ENCODE measurements at places on chromosomes 5 and 9.

GRCh38 chr9:3385871-3386270, 139.9 kb downstream of the RFX3 start:
- no peak for DNase-seq

GRCh38 chr9:72945391-72945790, 7.5 kb downstream of the ALDH1A1 start:
- DNase-seq = no peak

- no peak for DNase-seq
Measured at GRCh38 chr9:127813686-127814226, 11.1 kb downstream of the FPGS start.

DNA sequence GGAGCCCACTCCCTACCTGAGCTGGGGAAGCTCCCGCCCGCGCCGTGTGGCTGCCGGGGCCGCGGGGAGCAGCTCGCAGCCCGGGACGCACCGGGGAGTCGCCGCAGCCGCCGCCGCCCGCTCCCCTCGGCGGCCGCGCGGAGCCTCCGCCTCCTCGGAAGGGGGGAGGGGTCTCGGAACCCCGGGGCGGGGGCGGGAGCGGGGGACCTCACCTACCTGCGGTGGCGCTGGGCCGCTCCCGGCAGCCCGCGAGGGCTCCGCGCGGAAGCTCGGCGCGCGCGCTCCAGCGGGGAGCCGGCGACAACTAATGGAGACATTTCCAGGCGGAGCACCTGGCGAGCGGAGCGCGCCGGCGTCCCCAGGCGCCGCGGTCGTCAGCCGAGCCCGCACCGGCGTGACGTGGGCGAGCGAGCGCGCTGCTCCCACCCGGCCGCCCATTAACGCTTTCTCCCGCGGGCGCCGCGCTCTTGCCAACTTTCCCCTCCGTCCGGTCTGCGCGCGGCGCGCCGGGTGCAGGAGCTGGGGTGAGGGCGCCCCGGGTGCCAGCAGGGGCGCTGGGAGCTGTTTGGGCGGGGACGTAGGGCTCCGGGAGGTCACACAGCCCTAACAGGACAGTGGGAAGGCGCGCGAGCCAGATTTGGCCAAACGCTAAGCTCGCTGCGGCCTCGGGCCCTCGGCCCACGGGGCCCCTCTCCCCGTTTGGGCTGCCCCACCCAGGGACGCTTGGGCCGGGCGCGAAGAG, 4.3 kb upstream of the IRX4 start:
- DNase-seq = no peak

DNA sequence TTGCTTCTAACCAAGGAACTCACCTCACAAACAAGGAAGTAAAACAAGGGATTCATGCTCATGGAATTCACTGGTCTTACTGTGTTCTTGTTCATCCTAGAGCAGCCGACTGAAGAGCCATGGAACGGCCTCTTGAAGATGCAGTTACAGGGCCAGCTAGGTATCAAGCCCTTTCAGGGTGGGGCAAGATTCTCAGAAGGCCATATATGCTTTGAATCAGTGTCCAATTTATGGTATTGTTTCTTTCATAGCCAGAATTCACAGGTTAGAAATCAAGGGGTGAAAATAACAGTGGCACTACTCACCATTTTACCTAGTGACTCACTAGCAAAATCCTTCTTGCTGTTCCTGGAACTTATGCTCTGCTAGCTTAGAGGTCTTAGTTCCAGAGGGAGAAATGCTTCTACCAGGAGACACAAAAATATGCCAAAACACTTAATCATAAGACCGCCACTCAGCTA, 159.5 kb upstream of the CDH10 start:
- no peak for DNase-seq

- DNase-seq = no peak
Measured at GRCh38 chr5:179127136-179128040, 67.2 kb downstream of the ZNF354C start.

DNA sequence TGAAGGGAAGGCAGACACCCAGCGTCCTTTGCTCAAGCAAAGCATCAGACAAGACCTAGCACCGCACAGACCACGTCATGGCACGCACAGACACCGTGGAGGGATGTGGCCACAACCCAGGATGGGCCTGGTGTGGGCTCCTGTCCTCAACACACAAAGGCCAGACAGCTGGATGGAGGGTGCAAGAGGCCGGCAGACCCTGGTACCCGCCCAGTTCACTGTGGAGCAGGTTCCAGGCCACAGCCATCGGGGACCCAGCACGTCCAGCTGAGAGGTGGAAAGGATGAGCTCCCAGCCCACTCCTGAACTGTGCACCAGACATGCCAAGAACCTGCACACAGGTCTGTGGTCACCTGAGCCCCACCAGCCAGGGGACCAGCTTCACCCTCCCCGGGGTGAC, 15.0 kb upstream of the ZDHHC11 start:
- no peak for DNase-seq

GRCh38 chr5:80632700-80633099, 21.8 kb upstream of the MSH3 start:
- DNase-seq = no peak

- DNase-seq = no peak
Measured at GRCh38 chr5:33588654-33589372, 148.0 kb downstream of the TARS1 start.

GRCh38 chr5:54996466-54996865, 11.1 kb upstream of the ESM1 start:
- no peak for DNase-seq

- no peak for DNase-seq
Measured at GRCh38 chr9:134130503-134131375, 5.1 kb upstream of the WDR5 start.

DNA sequence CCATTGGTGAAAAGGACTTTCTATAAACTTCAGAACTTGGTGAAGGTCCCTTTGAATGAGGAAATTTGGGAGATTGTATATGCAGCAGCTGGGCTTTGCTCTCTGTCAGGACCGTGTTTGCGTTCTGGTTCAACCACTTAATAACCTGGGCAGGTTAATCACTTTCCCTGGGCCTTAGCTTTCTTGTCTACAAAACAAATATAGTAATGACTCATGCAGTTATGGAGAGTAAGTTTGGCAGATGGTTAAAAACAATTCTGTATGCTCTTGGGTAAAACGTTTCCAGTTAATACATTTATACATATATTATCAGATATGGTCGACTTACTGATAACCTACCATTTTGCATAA, 197.0 kb downstream of the ARHGEF28 start:
- DNase-seq = no peak

DNA sequence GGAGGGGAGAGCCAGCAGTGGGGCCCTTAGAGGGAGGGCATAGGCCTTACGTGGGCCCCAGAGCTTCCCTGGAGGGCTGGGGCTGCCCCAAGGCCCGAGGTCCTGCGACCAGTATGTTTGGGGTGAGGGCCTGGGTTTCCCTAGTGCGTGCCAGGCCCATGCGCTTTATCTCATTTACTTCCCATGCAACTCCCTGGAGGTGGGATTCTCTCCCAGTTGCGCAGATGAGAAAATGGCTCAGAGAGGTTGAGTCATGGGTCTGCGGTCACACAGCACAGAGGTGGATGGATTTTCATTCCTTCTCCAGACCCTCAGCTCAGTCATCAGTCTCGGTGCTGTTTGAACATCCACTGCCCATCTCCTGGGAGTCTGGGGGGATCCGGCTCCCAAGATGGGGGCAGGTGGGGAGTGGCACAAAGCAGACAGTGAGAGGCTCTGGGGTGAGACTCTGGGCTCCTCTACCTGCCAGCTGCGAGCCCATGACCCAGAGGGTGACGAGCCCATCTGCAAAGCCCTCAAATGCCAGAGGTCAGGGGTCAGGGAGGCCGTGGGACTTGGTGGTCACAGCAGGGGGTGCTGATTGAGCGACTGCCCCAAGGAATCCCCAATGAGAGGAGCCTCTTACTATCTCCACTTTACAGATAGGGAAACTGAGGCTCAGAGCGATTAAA, 171.2 kb downstream of the GAPVD1 start:
- DNase-seq = no peak

GRCh38 chr9:14349146-14349446, 35.2 kb upstream of the NFIB start:
- no peak for DNase-seq

DNA sequence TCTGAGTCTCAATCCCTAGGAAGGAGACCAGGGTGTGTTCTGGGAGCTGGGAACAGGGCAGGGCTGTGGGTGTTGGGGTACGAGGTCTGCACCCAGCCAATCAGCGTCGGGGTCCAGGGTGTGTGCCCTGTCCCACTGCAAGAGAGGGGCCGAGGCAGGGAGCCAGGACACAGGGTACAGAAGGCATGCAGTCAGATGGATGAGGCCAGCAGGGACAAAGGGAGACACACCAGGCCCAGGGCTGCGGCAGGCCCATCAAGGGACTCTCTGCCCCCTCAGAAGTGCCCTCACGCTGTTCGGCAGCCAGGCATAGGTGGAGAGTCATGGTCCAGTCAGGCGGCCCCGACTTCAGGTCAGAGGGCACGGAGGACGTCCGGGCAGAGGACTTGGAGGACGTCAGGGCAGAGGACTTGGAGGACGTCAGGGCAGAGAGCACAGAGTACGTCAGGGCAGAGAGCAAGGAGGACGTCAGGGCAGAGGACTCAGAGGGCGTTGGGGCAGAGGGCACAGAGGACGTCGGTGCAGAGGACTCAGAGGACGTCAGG, 28.8 kb upstream of the ADAMTS2 start:
- no peak for DNase-seq

DNA sequence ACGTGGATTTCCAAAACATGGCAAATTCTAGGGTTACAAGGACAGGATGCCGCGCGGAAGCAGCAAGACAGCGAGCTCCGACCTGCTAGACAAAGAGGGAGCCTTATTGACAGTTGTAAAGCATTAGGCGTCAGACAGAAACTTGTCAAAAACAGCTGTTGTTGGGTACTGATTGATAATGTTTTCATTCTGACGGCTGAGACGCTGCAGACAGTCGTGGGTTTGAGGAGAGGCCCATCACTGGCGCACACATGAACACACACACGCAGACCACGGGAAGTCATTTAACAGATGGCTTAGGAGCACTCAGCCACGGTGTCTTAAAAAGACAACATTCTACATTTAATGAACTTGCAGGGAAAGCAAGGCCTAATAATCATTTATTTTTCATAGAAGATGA, 324.0 kb downstream of the NDUFS4 start:
- no peak for DNase-seq

DNA sequence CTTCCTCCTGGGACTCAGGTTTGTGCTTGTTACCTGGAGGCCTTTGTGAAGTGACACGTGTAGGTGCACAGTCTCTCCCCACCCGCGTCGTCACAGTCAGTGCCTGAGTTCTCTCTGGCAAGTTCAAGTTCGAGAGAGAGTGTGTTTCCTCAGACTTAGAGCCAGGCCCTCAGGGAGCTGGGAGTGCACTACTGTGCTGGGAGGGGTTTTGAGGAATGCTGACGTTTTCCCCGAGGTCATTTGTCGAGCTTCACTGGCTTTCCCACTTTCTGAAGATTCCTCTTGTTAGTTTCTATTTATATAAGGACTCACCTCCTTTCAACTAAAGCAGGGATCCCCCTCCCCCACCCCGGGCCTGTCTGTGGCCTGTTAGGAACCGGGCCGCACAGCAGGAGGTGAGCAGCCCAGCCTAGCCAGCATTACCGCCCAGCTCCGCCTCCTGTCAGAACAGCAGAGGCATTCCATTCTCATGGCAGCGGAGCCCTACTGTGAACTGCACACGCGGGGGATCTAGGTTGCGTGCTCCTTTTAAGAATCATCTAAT, 209.2 kb downstream of the DIRAS2 start:
- DNase-seq = no peak

- DNase-seq = no peak
Measured at GRCh38 chr9:82457891-82458290, 469.3 kb downstream of the SPATA31D1 start.

DNA sequence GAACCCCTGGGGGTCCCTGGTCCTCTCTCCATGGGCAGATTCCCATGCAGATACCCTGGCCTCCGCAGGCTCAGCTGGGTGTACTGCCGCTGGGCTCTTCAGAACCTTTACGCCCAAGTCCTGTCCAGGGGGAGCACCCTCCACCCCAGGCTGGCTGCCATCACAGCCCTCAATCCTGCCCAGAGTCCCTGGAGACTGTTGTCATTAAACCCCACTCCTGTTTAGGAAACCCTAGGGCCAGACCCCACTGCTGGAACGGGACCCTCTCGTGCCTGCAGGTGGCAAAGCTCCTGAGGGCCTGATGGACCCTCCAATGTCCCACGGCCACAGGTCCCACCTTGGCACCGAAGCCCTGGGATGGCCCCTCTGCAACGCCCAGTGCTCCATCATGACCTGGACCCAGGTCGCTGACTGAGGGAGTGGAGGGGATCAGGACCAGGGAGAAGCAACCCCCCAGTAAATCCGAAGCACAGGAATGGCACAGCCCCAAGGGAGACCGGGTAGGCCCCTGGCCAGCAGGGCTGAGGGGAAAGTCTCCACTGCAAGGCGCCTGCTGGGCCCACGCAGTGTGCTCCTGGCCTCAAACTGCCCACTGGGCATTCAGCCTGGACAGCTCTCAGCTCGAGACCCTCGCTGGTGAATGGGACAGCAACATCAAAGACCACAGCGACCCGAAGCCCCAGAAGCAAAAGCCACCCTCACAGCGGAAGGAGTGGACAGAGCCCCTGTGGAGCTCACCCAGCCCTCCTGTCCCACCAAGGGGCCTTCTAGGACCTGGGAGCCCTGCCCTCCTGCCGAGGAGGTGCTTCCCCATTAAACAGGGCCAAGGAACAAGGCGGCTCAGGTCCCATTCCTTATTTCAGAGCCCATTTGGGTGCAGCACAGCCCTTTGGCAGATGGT, 8.3 kb downstream of the ZDHHC11B start:
- DNase-seq = no peak

DNA sequence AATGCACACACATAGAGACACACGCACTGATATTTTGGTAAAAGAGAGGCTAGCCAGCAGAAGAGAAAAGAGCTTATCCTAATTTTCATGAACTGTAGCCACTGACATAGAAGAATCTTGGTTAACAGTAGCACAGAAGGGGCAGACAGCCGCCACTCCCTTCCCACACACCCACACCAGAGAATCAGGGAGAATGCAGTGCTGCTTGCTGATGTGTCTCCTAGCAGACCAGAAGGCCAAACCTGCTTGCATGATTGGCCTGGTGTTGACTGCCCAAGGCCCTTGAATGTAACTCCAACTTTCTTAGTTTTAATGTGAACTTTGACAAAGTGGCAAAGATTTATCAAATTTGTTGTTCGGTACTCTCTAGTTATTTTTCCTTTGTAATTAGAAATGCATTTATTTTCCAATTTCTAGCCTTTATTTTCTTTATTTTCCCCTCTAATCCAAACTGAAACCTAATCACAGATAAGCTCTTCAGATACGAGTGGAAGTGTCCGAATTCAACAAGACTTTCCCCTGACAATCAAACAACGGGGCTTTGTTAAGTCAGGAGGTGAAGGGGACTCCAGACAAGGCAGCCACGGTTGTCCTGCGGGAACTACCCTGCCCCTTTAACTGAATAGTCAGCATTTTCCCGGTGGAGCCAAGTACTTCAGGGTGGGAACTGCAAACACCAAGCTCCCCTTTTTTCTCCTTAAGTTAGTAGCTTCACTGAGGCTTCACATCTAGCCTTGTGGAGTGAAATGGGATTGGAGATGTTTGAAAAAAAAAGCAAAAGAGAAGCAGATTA, 81.9 kb upstream of the CTSL start:
- DNase-seq = no peak
